ENCODE measurements at places on chromosomes 4 and X.
A peak's percentile ranks its signal among the peaks of the same experiment; 100 is the strongest.

DNA sequence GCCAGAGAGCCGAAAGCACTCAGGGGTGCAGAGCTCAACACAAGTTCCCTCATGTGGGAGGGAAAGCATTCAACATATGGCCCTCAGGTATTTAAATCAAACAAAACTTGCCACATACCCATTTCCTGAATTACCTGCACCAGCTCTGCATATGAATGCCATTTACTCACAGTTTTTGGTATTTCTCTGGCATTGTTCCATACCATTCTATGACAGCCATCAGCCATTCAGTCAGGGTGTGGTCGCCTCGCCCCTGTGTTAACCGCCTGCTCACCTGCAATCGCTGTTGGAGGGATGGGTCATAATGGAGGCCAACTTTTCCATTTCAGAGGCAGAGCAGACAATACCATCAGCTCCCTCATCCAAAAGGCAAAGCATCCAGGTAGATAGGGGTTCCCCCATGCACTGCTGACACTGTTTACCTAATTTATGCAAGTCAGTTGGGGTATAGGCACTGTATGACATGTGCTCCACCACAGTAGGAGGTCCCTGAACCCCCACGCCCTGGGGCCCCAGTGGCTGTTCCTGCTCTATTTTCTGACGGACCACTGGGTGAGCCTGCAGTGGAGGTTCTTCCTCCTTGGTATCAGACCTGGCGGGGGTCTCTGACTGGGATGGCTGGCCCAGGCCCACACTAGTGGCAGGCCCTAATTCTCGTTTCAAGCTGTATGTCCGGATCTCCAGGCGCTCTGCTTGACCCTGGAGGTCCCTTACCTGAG is 227.1 kb downstream of the ADGRL3 start:
- DNase-seq, result no peak

DNA sequence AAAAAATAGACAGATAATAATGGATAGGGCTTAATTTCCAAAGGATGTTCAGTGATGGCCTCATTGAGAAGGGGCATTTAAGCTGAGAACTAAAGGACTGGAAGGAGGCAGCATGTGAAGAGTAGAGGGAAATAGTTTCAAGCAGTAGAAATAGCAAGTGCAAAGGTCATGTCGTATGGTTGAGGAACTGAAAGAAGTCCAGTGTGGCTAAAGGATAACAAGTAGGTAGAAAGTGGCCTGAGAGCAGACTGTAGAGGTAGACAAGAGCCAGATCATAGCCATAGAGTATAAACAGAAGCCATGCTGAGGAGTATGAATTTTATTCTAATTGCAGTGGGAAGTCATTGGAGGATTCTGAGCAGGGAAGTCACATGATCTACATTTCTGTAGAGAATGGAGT is 72.3 kb downstream of the GRIA3 start:
- DNase-seq, result no peak

DNA sequence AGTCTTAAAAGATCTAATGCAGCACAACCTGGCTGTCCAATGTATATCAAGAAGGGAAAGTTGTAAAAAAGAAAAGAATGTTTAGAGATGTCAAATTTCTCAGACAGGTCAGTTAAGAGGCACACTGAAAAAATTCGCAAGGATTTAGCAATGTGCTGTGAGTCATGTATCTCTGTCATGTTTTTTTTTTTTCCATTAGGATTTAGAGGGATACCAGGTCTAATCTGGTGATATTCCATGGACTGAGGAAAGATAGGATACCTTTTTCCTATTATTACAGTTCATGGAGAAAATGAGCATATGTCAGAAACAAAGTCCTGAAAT is 815.4 kb upstream of the PCDH10 start:
- no peak for DNase-seq

DNA sequence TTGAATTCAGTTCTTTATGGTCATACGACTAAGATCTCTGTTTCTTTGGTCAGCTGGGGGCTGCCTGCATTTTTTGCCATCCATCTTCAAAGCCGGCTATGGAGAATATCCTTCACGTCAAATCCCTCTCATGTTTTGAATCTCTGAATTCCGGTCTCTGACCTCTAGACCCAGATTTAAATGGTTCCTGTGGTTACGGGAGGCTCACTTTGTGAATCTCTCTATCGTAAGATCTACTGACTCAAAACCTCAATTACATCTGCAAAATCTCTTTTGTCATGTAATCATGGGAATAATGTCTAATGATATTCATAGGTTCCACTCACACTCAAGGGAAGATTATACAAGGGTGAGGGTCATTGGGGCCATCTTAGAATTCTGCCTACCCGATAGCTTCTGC is 5.7 kb upstream of the MPC1L start:
- no peak for DNase-seq

DNA sequence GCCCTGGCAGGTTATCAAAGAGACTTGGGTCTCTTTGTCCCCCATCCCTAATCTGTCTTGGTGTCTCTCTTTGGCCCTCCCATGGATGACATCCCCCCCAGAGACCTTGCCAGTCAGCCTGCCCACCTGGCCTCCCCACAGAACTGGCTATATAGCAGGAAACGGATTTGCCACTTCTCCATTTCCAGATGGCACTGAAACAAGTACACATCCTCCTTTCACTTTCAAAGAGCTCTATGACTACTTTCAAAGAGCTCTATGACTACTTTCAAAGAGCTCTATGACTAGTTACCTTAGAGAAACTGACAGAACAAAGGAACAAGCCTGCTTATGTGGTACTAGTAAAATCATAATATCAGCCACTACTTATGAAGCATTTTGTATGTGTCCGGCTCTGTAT is 175.3 kb downstream of the MAML3 start:
- peak; percentile 84 for DNase-seq

All from suppressor macrophage treated with lipopolysaccharide for 4 hours (primary cell).